Naive thymus-derived CD8-positive, alpha-beta T cell (primary cell): ENCODE measurements at places on chromosomes 7 and 10.

DNA sequence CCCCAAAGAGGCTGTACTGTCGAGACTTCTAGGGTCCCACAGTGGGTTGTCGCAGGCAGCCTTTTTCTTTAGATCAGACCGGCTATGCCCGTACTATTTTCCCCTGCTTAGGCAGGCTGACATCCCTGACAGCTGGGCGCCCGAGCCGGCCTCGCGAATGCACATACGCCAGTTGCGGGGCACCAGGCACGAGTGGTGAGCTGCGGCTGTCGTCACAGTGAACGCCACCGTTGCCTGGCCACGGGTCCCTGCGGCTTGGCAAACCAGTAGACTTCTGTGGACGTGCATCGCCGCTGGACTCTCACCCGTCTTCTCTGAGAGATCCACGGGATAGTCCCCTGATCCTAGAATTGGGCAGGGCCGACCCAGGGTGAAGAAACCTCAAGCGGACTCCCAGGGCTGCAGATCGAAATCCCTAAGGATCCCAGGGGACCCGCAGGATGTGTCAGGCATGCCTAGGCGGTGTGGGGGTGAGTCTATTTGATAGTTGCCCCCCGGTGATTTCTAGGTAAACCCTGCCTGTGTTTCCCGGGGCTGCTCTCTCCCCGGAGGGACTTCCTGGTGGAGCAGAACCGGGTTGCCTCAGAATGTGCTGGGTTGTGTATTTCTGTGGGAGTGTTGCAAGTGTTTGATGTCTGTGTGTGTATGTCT, 33.0 kb upstream of the ZNF273 start:
- no peak for DNase-seq

DNA sequence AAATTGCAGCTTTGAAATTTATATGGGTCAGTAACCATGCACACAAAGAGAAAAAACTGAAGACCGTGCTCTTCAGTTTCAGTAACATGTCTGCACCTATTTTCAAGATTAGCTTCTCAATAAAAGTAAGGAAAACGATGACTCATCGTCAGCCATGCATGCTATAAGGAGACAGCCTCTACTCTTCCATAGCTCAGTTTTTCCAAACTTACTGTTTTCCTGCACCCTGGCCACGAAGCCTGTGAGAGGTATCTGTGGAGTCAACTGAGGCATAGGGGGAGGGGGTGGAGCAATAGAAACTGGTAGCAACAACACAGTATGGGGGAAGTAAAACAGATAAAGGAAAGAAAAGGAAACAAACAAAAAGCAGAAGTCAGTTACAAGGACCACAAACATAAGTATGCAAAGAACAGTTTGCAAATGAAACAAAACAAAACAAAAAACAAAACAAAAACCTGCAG, 58.0 kb downstream of the PDSS1 start:
- no peak for DNase-seq

DNA sequence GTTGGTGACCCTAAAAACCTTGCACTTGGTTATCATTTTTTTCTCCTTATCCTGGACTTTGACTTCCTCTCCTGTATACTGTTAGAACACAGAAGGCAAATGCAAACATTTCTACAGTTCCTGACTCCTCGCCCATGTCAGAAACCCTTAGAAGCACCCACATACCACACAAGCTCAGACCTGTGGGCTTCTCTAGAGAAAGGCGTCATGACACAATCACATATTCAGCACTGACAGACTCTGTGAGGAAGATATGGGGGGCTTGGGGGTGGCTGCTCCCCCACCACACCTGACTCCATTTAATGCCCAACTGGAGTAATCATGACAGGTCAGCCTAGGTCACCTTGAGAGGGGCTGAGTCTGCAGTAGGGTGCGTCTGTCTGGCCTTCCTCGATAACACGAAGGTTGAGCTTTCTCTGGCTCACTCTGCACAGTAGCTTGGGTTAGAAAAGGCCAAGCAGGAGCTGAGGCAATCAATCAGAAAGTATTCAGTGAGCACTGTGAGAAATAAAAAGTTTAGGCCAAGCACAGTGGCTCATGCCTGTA, 50.9 kb downstream of the CCDC3 start:
- DNase-seq: no peak

DNA sequence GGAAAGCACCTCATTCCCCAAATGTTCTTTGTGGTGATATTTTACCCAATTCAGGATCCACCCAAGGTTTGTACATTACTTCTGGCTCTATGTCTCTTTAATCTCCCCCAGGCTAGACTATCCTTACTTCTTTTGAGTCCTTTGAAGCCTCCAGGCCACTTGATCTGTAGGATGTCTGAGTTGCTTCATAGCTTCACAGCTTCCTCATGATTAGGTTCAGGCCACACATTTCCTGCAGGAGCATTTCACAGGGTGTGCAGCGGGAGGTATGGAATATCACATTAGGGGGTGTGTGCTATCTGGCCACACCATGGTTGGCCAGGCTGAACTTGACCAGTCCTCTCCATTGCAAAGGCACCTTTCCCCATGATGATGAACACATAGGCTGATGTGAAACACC, 18.7 kb downstream of the TSPAN15 start:
- DNase-seq: no peak

GRCh38 chr7:134710854-134711624, 64.4 kb downstream of the BPGM start:
- DNase-seq: peak; percentile 87

GRCh38 chr10:2925631-2926030, 141.7 kb upstream of the PFKP start:
- no peak for DNase-seq

- DNase-seq: no peak
Measured at GRCh38 chr10:75410132-75411005, 8.8 kb upstream of the ZNF503 start.

DNA sequence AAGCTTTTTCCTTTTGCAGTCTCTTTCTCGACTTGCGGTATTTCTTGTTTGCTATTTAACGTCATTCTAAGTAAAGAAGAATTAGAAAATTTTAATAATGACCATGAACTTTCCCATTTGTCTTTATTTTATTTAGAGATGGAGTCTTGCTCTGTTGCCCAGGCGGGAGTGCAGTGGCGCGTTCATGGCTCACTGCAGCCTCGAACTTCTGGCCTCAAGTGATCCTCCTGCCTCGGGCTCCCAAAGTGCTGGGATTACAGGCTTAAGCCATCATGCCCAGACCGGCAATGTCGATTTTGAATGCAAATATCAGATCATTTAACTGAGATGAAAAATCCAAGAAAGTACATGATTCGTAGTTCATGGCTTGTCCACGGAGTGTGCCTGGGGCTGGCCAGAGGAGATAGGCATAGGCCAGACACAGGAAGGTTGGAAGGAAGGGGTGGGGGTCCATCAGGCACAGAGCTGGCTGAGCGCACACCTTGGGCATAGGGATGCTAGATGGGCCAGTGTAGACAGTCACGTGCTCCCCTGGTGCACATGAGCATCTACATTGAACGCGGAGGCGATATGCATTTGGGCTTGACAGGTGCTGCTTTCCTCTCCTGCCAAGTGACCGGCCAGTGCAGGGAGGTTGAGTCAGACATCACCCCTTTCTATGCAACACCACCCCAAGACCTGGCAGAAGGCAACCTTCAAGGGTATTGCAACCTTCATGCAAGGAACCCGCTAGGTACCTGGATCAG, 38.9 kb upstream of the DAGLB start:
- DNase-seq: no peak

DNA sequence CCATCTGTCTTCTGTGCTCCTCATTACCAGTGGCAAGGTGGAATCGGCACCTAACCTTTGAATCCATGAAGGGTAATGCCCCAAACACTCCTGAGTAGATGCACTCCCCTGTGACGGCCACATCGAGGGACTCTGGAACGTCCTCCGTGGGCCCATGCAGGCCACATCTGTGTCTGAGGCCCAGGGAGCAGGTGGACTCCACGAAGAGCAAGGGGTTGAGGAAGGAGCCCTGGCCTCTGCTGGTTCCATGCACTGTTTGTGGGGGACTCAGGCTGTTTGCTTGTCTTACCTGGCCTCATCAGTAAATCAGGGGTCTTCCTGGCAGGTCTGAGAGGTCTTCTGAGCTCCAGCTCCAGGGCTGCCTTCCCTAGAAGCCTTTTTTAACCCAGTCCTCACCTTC, 62.6 kb upstream of the HMX3 start:
- no peak for DNase-seq

- DNase-seq: no peak
Measured at GRCh38 chr7:119397156-119397555, 875.8 kb upstream of the KCND2 start.

GRCh38 chr10:28312572-28312971, 9.7 kb upstream of the MPP7 start:
- DNase-seq: no peak

DNA sequence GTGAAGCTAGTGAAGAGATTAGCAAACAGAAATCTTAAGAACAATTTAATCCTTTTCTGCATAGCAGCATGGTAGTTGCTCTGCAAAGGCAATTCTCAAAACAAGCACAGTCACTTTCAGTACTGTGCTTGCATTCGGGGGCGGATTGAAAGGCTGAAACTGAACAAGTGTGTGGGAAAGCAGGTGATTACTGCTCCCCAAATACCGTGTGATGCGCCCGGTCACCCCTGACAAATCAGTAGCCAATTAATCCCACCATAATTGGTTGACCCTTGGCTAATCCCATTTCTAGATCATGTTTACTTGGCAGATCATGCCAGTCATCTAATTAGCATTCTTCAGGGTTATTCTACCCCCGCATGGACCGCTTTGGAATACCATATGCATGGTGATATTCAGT, 76.5 kb upstream of the ADRB1 start:
- DNase-seq: no peak

DNA sequence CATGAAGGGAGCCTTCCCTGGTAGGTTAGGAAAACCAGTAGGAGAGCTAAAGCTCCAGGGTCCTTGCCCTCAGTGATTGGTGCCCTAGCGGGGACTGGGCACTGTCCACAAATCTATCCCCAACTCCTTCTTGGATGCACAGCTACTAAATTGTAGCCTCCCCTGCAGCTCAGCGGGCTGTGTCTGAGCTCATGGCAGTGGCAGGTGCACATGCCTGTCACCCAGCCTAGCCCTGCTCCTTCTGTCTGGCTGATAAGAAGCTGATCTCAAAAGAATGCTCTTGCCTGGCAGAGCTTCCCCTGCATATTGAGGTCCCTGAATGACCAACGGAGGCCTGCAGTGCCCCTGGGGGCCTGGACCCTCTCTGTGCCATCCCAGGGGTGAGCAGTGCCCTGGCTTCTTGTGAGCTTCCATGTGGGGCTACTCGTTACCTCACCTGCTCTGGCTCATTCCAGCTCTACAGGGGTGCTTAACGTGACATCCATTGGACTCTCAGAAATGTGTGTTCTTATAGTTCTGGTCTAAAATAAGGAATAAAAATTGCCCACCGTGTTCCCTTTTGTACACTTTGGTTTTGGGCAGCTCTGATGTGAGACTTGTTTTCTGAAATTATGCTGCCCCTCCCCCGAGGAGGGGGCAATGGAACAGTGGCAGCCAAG, 59.8 kb upstream of the ANTXRL start:
- no peak for DNase-seq

DNA sequence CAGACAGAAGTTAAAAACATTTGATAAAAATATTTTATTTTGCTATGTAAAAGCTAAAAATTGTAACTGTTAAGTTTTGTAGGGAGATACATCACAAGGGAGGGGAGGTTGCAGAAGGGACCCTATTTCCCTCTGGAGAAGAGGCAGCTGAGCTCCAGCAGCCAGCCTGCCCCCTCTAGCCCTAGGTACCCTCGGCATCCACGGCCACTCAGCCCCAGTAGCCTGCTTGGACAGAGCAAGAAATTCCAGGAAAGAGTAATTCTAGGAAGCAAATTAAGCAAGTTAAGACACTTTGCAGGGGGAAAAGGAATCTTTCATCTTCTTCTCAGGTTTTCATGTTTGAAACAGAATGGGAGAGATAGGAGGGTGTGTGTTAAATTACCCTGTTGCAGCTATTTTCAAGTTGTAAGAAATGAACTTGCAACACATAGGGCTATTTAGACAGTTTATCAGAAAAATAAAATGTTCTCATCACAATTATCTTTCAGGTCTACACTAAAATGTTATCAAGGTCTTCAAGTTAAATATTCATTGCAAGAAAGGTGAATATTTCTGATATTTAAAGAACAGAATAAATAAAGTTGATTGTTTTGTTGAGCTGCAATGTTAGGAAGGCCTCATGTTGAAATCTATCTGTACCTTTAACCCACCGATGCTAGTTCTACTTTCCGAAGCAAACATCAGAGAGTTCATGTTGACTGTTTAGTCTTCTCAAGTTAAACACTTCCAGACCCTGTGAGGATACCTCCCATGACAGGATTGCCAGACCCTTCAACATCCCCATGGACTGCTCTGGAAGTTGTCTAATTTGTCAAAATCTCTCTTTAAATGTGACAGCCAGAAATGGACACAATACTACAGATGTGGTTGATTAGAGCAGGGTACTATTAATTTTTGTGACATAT, 5.5 kb downstream of the SGCE start:
- no peak for DNase-seq

GRCh38 chr7:80151274-80151665, 16.6 kb downstream of the GNAI1 start:
- no peak for DNase-seq

DNA sequence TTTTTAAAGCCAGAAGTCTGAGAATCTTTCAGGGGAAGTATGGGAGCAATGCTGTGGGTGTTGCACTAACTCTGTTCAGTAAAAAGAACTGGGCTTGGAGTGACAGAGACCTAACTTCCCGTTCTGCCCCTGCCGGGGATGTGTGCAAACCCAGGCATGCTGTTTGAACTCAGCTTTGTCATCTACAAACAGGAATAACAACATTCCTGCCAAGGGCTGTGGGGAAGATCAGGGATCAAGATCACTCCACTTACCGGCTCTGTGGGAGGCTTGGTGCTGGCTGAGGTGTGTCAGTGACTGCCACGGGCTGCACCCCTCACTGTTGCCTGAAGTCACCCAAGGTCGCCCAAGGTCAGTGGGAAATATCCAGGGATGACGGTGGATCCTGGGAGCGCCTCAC, 23.1 kb upstream of the DRGX start:
- DNase-seq: no peak

DNA sequence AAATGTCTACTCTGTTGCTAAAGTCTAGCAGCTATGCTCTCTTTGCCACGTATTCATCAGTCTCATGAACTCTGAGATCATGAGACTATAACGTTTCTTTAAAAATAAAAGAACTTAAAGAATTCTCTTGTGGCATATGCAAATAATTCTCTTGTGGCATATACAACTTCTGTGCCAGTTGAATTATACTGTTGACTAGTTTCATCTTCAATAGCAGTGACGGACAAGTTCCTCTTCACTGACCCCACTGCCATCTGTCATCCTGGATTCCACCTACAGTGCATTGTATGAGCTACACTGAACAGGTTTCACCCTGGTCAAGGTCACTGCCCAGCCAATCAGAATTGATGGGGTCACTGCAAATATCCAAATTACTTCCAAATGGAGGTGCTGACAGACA, 88.2 kb downstream of the CD36 start:
- DNase-seq: no peak

GRCh38 chr7:93958216-93958615, 36.7 kb downstream of the GNG11 start:
- DNase-seq: no peak

- no peak for DNase-seq
Measured at GRCh38 chr7:66664590-66665293, 36.1 kb downstream of the KCTD7 start.

DNA sequence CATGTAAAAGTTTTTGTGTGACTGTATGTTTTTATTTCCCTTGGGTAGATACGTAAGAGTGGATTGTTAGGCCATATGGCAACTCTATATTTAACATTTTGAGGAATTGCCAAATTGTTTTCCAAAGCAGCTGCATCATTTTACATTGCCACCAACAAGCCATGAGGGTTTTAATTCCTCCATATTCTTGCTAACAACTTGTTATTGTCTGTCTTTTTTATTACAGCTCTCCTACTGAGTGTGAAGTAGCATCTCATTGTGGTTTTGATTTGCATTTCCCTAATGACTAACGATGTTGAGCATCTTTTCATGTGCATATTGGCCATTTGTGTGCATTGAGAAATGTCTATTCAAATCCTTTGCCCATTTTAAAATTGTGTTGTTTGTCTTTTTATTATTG, 94.9 kb downstream of the CARD11 start:
- DNase-seq: no peak
